ENCODE measurements at places on chromosomes 6 and 20. TPM values are rescaled to one million over a fixed set of nuclear protein-coding genes. Genes with fewer than 3 reads are reported as not detected.
A peak's percentile ranks its signal among the peaks of the same experiment; 100 is the strongest.

Gene SEL1L2
- total RNA-seq = not detected

Gene SIRPG
- not detected for total RNA-seq

Gene IYD
- total RNA-seq = not detected

- peaks cover 13% of the 10 kb centered on the region for H3K27me3 ChIP-seq
- no peak overlapping the region for H3K27ac ChIP-seq
- no peak for DNase-seq
- H3K4me3 ChIP-seq = no peak overlapping the region
- H3K36me3 ChIP-seq = peaks cover 6% of the 10 kb centered on the region
- H3K4me1 ChIP-seq = no peaks in the 10 kb centered on the region
Measured at GRCh38 chr20:1434571-1435336, 31.9 kb downstream of the NSFL1C start.

DNA sequence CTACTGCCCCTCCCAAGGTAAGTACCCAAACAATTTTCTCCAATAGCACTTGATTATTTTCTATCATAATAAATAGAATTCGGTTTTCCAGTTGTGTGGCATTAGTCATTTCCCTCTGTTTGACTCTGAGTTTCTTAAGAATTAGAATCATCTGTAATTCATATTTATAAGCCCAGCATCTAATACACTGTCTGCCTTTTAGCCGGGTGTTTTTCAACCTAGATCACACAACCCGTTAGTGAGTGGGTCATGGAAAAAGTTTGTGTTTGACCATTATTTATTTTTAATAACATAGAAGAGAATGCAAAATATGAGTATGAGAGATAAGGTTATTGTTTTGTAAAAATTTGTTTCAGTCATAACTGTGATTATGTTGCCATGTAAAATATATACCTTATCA is 701.6 kb downstream of the RFPL4B start:
- no peaks in the 10 kb centered on the region for H3K27me3 ChIP-seq
- DNase-seq = no peak
- no peak overlapping the region for H3K27ac ChIP-seq
- H3K4me1 ChIP-seq = peaks cover 36% of the 10 kb centered on the region
- no peaks in the 10 kb centered on the region for H3K36me3 ChIP-seq
- no peak overlapping the region for H3K4me3 ChIP-seq

- no peak overlapping the region for H3K27ac ChIP-seq
- peaks cover 34% of the 10 kb centered on the region for H3K4me1 ChIP-seq
- no peak for DNase-seq
- no peak overlapping the region for H3K4me3 ChIP-seq
- no peaks in the 10 kb centered on the region for H3K27me3 ChIP-seq
- no peaks in the 10 kb centered on the region for H3K36me3 ChIP-seq
Measured at GRCh38 chr20:53859684-53860083, 210.7 kb downstream of the BCAS1 start.

- H3K27ac ChIP-seq = no peak overlapping the region
- H3K4me3 ChIP-seq = no peak overlapping the region
- no peaks in the 10 kb centered on the region for H3K36me3 ChIP-seq
- no peaks in the 10 kb centered on the region for H3K27me3 ChIP-seq
- H3K4me1 ChIP-seq = peaks cover 16% of the 10 kb centered on the region
Measured at GRCh38 chr6:136228814-136229213, 21.3 kb downstream of the MTFR2 start.

DNA sequence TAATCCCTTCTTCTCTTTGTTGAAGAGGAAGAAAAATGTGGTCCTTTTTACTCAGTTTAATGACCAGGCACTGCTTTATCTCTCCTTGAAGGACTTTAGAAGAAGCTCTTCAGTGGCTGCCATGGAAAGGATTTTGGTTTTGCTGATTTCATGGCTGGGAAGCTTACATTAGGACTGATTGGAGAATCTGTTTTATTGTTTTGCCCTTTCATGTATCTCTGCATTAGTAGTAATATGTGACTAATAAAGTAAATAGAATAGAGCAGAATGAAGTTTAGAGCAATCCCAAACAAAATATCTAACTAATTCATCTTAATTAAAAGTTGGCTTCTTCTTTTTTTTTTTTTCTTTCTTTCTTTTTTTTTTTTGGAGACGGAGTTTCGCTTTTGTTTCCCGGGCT is 502.9 kb downstream of the HAO1 start:
- H3K4me1 ChIP-seq = no peaks in the 10 kb centered on the region
- no peaks in the 10 kb centered on the region for H3K27me3 ChIP-seq
- H3K4me3 ChIP-seq = no peak overlapping the region

- H3K27me3 ChIP-seq = no peaks in the 10 kb centered on the region
- H3K27ac ChIP-seq = no peak overlapping the region
- H3K36me3 ChIP-seq = no peaks in the 10 kb centered on the region
- no peak overlapping the region for H3K4me3 ChIP-seq
- DNase-seq = no peak
Measured at GRCh38 chr20:56689852-56690485, 60.9 kb downstream of the TFAP2C start.

- H3K4me3 ChIP-seq = peak within 1 kb of the TSS; percentile 57
- no peaks in the 10 kb centered on the region for H3K36me3 ChIP-seq
- H3K27me3 ChIP-seq = peaks cover 74% of the 10 kb centered on the region
- no peak for DNase-seq
Measured at GRCh38 chr6:166308033-166308768, at the start of gene PRR18. Gene PRR18 (minus strand): TSS chr6:166308392. CDS start chr6:166308142, 250 bp downstream.

GRCh38 chr20:61119794-61120410 is 132.2 kb upstream of the CDH4 start:
- H3K4me1 ChIP-seq = peaks cover 2% of the 10 kb centered on the region
- H3K27ac ChIP-seq = no peak overlapping the region
- no peak overlapping the region for H3K4me3 ChIP-seq
- DNase-seq = no peak

Measured in mesothelial cell of epicardium (in vitro differentiated cells).